ENCODE measurements at places on chromosomes 1 and 21.

- no peak for DNase-seq
These were observed 289.1 kb downstream of the PTBP2 start for GRCh38 chr1:97010566-97011264.

GRCh38 chr1:226239421-226239820 lies 16.0 kb downstream of the MIXL1 start:
- no peak for DNase-seq

DNA sequence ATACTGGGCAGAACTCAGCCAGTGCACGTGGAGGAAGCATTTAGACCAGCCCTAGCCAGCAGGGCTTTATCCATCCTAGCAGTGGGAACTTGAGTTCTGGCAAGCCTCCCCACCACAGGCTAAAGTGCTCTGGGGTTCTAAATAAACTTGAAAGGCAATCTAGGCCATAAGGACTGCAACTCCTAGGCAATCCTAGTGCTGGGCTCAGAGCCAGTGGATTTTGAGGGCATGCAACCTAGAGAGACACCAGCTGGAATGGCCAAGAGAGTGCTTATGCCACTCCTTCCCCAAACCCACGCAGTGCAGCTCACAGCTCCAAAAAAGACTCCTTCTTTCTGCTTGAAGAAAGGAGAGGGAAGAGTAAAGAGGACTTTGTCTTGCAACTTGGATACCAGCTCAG lies 70.5 kb upstream of the APOBEC4 start:
- DNase-seq = no peak

- no peak for DNase-seq
These were observed 52.8 kb upstream of the COL6A2 start for GRCh38 chr21:46045154-46045553.

- DNase-seq = no peak
These were observed 90.9 kb upstream of the RUNX3 start for GRCh38 chr1:25020851-25021590.
